Stimulated activated CD8-positive, alpha-beta memory T cell treated with anti-CD3 and anti-CD28 coated beads, Interleukin-4, amount 100 ng/mL, for 4 hours (primary cell): ENCODE measurements at places on chromosomes 1 and 21.

DNA sequence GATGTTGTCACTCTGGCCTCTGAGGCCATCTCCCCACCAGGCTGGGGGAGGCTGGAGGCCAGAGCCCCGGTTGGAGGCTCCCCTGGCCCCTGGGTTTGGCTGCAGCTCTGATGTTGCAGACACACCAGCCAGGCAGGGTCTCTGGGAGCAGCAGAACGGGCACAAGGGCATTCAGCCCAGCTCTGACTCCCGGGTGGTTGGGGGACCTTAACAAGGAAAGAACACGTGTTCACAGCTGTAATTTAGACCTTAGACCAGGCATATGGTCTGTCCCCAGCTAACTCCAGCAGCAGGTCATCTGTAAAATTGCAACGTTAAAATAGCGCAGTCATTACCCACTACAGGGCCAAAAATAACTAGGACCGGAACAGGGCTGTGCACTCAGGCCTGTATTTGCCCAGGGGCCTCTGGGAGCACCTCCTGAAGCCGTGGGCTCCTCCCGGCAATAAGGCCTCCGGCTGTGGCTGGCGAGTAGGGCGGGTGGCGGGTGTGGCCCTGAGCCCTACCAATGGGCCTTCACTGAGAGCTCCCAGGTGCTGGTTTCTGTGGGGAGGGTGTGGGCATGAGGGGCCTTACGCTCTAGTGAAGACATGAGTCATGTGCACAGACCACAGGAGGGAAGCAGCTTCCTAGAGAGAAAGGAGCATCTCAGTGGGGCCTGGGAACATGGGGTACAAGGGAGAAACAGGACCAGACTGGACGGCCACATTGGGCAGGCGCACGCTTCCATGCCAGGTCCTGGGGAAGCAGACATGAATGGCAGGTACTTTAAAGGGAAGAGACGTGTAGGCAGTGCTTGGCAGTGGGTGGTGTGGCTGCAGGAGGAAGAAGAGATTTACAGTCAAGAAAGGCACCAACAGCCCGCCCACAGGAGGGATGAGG, 6.1 kb downstream of the LDLRAP1 start:
- peak; percentile 43 for DNase-seq

DNA sequence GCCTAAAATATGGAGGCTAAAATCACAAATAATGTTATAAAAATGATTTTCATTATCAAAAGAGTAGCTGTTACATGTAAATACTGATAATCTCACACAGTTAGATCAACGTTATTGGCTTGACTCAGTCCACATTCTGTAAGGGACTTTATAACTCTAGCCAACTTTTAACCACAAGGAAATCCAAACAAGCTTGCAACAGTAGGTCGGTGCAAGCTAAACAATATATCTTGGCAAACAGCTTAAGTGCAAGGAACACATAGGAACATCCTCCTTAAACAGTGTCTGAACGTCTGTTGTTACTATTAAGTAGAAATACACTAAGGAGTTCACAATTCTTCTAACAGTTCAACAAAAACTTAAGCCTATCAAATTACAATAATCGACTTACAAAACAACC, 126.7 kb downstream of the EIF4G3 start:
- no peak for DNase-seq

GRCh38 chr1:175866776-175867175, 123.4 kb upstream of the TNR start:
- DNase-seq = no peak

GRCh38 chr1:207298186-207298585, 23.3 kb upstream of the CD55 start:
- no peak for DNase-seq

DNA sequence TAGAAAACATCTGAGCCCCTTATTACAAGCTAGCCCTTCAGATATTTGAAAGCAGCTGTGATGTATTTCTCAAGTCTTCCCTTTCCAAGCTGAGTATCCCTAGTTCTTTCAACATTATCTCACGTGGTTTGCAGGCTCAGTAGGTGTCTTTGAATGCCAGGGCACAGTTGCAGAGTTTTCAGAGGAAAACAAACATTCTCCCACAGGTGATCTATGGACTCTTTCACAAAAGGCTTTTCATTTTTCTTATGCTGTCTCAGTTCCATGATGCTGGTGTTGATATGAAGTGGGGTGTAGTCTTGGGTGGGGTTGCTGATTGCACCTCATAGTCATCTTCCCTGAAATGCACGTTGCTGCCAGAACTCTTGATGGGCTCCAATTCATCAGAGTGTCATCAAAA, 17.3 kb downstream of the CACNA1E start:
- DNase-seq = no peak

GRCh38 chr21:44013380-44014088, 1.4 kb downstream of the TRAPPC10 start:
- no peak for DNase-seq

GRCh38 chr1:205062319-205062718, 19.3 kb downstream of the CNTN2 start:
- DNase-seq = no peak

DNA sequence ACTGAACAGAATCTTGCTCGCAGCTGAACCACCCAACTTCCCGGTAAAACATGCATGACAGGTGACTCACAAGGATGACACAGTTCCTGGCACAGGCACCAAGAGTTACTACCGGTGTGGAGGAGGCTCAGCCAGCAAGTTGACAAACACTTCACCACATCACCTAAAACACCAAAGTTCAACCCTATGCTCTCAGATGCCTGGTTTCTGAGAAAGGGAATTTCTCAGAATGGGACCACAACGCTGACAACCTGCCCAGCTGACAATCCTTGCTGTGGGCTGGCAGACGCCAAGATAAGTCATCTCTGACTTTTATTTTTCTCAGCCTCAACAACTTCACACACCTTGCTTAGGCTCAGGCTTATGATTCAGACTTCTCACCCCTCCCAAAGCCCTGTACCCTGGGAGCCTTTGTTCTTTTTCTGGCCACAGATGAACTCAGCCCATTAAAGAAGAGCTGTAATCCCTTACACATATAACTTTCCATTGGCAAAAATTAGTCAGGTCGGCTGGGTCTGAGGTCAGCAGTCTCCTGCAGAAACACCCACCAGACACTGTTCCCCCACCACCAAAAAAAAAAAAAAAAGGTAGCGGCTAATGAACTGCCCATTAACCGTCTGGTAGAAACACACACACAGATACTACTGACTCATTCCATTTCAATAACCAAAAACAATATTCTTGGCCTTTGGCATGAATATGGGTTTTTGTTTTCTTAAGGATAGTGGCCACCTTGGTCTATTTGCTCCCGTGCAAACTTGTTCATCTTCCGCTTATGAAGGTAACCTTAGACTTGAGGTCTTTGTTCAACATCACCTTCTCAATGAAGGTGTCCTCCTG, 10.8 kb upstream of the TIAM1 start:
- DNase-seq = peak; percentile 49

DNA sequence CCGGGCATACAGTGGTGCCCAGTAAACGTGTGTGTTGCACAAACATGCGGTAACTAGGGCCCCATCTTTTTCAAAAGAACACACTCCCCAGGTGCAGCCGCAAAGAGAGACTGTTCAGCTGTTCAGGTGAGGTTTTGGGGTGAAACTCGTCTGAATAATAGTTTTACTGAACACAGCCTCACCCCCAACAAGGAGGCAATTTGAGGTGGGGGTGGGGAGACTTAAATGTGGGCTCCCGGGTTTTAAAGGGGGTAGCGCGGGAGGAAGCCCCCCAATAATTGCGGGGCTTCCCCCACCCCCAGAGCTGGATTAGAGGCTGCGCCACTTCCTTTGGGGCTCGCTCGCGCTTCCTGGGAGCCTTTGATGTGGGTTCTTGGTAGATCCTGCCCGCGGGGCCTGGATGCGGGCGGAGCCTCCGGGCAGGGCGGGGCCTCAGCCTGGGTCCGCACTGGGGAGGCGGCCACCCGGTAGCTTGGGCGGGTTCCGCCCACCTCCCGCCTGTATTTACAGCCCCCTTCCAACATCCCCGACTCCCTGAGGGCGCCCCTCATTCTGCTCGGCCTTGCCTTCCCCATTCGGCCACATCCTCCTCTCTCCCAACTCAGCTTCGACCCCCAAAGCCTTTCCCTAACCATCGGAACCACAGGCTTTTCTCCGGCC, 6.4 kb upstream of the EPHA2 start:
- DNase-seq = no peak

DNA sequence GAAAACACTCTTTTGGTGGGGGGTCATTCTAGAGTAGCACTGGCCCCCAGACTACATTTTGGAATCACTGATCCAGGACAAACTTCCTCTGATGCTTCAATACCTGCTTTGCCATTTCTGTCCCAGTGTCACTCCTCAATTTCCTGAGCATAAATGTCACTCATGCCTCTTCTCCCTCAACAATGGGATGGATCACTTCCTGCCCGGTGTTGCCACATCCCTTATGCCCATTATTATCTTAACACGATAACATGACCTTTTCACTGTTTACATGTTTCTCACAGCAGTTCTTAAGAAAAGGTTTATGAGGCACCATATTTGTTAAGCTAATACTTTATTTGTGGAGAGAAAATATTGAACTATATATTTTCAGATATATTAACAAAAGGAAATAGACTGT, 3.9 kb upstream of the ITLN1 start:
- no peak for DNase-seq

DNA sequence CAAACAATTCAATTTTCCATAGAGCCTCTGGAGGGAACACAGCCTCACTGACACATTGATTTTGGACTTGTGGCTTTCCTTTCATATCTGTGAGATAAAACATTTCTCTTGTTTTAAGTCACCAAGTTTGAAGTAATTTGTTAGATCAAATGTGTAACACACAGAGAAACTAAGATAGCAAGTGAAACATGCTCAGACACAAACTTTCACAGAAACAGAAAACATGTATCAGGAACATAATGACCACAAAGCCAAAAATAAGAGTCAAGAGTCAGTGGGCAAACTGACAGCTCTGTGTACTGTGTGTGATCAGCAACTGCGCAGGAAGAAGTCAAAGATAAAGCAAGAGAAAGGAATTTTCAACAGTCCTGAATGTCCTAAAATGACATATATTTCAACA, 1237.5 kb downstream of the AMY1C start:
- no peak for DNase-seq

DNA sequence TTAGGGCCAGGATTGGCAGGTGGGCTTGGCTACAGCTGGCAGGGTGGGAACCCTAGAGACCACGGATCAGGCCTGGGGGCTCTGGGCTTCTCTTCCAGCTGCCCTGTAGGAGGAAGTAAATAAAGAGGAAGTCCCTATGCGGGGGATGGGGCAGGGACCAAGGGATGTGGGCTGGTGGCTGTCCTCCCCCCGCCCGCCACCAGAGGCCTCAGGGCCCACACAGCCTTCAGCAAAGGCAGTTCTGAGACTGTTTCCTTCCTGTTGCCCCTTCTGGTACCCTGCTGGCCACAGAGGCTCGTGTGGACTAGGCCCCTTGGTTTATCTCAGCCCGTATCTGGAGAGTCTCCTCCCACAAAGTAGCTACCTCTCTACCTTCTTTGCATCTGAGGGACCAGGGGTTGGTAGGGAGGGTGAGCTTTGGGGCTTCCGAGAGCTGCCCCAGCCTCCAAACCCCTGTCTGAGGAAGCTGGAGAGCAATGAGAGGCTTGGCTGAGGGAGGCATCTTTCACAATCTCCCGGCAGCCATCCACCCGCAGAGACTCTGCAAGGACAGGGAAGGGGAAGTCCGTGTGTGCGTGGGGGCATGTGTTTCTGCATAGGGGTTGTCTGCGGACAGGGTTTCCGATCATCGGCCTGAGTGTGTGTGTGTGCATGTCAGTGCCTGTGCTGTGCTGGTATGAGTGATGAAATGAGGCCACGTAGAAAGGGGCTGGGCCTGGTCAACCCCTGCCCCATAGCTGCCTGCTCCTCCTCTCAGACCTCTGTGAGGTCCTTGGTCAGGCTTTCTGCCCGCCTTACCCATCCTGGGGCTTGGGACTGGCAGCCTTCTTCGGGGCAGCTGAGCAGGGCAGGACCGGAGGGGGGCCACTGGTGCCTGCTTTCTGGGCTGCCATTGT, 12.5 kb downstream of the RPS6KA1 start:
- DNase-seq = peak; percentile 64

- no peak for DNase-seq
These were observed 149.9 kb upstream of the C1orf105 start for GRCh38 chr1:172270605-172271004.

GRCh38 chr21:42633858-42634257, 19.6 kb upstream of the PDE9A start:
- DNase-seq = no peak

DNA sequence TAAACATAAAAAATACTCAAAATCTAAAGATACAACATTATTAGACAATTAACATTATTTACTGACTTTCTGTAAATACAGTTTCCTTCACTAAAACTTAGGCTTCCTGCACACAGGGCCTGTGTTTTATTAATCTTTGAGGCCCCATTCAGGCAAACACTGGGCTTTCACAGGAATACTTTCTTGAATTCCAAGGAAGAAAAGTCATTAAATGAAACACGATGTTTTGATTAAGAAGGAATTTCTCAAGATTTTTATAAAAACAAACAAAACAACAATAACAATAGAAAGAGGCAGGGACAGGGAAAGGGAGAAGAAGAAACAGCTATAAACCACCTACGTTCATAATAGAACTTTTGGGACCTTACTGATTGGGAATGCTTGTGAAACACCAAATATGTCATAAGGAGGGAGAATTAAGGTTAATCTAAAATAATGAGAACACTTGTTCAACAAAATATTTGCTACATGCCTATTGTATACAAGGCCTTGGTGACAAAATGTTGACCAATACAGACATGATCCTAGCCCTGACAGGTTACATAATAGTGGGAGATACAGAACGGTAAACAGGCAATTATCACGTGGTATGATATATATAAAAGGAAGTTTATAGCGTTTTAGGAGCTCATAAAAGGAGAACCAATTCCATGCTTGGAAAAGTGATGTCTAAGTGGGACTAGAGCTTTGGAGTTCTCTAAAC, 3.6 kb downstream of the DDAH1 start:
- no peak for DNase-seq

DNA sequence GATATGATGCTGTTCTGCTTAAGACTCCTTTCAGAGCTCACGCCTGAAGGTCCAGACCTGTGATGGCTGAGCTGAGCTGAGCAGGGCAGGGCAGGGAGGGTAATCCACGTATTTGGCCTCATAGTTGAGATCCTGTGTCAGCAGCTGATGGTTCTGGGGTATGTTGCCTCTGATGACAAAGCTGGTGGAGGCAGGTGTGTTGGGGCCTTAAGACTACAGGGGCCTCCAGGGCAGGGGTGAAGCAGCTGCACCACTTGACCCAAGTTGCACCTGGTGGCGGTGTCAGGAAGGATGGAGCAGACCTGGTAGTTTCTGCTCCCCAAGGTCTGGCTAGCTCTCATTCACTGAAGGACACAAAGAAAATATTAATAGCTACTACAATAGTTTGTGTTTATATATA, 57.0 kb downstream of the FCRL5 start:
- DNase-seq = no peak

- no peak for DNase-seq
These were observed 77.2 kb upstream of the CDC42BPA start for GRCh38 chr1:227395426-227396028.

GRCh38 chr1:231553320-231553719, 24.9 kb downstream of the TSNAX start:
- DNase-seq = no peak

DNA sequence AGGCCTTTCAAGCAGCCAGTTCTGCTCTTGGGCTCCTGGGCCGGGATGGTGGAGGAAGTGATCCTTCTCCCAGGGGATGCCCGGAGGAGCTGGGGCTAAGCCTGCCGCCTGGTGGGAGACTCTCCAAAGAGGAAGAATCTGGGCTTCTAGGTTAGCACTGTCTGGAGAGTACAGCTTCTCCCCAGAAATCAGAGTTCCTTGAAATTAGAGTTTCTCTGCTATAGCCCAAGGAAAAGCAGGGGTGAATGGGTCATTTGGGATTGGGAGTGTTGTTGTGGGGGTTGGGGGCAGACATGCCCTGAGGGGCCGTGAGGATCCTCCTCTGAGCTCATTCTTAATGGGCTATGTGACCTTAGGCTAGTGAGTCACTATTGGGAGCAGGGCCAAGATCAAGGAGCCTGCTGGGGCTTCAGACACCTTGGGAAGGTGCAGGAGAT, 6.5 kb downstream of the LGR6 start:
- no peak for DNase-seq
